ENCODE measurements at places on chromosomes 7 and 10.

- DNase-seq = no peak
Observed at GRCh38 chr10:104339469-104340110, 1.3 kb upstream of the ITPRIP start.

- no peak for DNase-seq
Observed at GRCh38 chr10:93777092-93777491, 19.4 kb downstream of the LGI1 start.

DNA sequence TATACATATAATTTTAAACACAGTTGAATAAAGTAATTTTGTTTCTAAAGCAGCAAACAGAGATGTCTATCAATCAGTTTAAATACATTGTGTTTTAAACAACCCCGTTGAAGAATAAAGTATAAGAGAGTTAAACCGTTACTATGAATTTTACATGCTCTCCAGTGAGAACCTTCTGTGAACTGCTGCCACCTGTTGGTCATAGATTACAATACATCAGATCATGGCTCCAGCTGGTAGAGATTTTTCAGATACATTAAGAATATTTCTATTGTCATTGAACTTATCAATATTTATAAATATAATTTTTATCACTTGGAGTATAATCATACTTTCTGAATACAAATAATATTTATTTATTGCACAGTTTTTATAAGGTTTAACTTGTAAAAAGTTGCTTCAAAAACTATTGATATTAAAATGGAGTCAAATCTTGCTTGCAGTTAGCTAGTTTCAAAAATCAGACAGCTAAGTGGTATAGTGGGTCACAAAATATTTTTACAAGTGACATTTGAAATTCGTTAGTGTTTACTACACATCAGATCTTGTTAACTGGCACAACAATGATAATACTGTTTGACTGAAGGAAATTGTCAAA, 561.2 kb upstream of the PHF14 start:
- no peak for DNase-seq

GRCh38 chr7:5479941-5480517, 56.4 kb upstream of the TNRC18 start:
- DNase-seq = no peak

DNA sequence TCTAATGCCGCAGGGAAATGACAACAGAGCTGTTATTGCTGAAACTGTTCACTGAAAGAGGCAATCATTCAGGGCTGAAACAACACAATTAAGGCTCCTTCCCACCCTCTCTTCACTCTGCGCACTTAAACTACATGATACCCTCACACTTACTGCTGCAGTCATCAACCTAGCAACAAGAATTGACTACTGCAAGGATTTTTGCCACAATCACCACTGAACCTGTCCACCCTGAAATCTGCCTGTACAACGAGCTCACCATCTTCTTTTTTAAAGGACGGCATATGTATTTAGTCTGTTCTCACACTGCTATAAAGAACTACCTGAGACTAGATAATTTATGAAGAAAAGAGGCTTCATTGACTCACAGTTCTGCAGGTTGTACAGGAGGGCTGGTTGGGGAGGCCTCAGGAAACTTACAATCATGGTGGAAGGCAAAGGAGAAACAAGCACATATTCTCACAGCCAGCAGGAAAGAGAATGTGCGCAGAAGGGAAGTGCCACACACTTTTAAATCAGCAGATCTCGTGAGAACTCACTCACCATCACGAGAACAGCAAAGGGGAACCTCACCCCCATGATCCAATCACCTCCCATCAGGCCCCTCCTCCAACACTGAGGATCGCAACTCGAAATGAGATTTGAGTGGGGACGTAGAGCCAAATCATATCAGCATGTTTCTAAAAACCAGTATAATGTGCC, 131.7 kb downstream of the SORCS1 start:
- DNase-seq = no peak

- DNase-seq = peak; percentile 37
Observed at GRCh38 chr10:59905066-59905730, 1.2 kb downstream of the CCDC6 start.

DNA sequence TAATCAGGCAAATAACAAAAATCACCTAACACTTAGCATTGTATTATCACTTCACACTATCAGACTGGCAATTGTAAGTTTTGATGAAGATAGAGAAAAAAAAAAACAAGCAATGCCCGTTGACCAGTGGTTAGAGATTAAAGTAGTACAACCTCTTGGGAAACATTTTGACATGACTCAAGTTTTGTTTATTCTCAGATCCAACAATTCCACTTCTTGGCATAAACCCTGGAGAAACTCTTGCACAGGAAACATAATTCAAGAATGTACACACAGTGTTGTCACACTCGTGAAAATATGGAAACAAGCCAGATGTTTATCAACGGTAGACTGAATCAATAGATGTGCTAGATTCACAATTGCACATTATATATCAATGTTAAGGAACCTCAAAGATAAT, 37.2 kb downstream of the FRMD4A start:
- no peak for DNase-seq

DNA sequence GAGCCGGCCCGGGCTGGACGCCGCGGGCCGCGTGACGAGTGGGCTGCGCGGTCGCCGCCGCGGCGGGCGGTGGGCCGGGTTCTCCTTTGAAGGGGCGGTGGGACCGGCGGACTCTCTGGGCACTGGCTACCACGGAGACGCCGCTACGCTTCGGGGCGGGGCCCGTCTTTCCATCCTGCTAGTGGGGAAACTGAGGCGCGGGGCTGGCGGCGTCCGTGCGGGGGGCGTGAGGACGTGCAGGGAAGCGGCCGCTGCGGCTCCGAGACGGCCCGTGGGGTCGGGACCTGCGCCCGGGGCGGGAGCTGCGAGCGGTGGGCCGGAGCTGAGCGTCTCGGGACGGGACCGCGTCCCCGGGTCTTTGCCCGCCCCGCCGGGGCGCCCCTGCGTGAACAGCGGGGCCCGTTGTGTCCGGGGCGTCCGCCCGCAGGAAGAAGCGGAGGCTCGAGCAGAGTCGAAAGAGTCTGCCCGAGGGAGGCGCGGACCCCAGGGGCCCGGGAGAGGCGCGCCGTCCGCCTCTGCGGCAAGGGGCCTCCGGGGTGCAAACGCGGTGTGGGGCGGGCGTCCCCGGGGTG, 548 bp upstream of the BNIP3 start:
- DNase-seq = no peak

DNA sequence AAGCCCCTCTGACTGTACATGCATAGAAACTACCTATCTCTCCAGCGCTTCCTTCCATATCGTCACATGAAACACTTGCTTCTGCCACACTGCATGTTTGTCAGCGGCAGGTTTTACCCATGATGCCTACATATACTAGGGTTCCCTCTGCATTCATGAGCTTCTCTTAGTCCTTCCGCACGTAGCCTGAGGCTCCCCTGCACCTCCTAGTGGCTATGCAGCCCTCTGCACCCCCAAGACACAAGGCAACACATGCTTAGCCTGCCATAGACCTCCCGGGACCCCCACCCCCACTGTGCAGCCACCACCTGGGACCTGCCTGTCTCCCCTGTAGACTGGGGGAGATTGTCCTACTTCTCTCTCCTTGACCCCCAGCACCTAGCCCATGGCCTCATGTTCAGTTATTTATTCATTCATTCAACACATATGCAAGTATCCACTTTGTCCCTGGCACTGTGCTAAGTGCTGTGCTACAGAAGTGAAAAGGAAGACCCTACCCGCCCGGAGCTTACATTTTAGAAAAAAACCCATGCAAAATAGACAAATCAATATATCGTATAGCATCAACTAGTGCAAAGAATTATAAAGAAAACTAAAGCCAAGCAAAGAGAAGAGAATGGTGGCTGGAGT, 23.5 kb downstream of the TMEM273 start:
- DNase-seq = peak; percentile 27

DNA sequence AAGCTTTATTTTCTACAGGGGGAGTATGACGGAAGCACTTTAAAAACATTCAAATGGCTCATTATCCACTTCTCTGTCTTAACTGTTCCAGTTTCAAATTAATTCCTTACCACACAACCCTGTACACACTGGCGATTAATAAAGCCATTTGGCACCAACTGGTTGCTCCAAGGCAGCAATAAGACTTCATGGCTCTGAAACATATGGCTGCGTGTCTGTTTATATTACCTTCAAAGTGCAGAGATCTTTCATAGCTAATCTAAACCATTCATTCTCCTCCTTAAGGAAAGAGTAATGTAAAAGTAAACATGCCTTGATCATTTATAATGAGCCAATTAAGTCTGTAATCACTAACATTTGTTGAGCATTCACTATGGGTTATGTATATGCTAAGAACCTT, 325.7 kb downstream of the PARD3 start:
- DNase-seq = no peak

GRCh38 chr10:2979306-2979705, 88.0 kb upstream of the PFKP start:
- no peak for DNase-seq

GRCh38 chr7:83486957-83487356, 162.0 kb downstream of the SEMA3E start:
- DNase-seq = no peak

- no peak for DNase-seq
Observed at GRCh38 chr7:102985176-102985783, 72.5 kb downstream of the LRRC17 start.

DNA sequence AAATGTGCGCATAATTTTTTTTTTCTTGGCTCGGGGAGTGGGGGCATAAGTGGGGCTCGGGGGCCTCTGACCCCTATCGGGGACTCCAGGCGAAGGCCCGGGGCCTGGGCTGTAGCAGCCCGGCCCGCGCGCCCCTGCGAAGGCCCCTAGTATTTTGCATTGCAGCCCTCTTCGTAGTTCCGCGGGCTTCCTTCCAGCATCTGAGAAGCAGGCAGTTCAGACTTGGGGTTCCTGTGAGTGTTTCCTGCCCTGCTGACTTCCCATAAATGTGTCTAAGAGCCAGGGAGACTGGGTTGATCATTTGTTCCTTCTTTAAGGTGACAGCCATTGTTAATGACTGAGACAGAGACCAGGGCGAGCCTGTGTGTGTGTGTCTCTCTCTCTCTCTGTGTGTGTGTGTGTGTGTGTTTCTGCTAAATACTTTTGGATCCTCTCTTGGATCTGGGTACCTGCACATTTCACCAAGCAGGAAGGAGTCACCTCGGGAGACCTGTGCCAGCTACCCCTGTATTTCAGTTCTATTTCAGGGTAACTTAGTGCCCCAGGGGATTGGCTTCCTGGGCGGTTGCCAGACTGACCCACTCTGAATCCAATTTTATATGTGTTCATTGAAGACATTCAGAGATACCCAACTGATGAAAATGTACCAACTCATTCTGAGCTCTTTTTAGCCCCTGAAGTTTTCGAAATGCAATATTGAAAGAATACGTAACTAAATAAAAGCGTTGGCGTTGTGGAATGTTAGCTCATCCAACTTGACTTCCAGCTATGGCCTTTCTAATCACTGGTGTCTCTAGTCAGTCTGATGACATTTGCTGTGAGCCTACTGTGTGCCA, 805 bp downstream of the MSRB2 start:
- no peak for DNase-seq

GRCh38 chr7:126541406-126541805, 711.3 kb downstream of the GRM8 start:
- no peak for DNase-seq

- DNase-seq = no peak
Observed at GRCh38 chr10:93437946-93438612, 44.1 kb downstream of the MYOF start.

DNA sequence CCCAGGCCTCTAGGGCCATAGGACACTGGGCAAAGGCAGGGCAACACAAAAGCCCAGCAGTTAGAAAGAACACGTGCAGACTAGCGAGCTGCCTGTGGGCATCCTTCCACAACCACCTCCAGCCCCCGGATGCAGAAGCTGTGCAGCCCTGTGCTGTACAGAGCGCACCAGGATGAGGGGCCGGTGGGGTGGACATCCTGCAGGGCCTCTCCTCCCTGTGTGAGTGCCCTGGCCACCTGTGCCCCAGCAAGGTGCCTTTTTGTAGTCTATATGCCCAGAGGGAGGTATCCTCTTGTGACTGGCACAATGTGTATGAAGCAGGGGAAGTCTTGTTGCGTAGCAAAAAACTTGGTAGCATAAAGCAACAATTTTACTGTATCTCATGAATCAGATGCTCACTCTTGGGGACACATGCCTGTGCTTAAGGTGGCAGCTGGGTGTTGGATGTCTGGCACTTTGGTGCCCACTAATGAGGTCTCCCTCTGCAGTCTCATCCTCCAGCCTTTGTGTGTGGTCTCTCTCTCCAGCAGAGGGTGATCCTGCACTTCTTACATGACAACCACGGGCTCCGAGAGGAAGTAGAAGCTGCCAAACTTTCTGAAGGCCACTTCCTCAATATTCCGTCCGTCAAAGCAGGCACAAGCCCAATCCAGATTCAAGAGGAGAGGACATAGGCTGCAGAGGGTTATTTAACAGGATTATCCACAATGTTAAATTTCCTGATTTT, 8.7 kb downstream of the NCAPG2 start:
- no peak for DNase-seq

DNA sequence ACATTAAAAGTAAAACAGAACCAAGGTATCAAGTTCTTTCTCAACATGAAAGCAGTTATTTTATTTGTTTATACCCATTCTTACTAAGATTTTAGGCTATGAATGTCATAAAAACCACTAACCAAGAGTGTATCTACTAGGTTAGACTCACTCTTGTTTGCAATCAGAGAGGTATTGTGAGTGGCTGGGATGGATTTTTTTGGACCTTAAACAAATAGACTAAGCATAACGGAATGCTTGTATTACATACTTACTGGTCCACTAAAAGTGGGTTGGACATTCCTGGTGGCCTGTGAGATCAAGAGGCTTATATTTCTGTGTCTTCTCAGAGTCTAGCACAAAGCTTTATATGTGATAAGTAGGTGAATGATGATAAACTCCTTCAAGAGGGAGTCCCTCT, 32.6 kb upstream of the CBLL1 start:
- DNase-seq = no peak

GRCh38 chr10:74900297-74900696, 73.9 kb downstream of the KAT6B start:
- no peak for DNase-seq

DNA sequence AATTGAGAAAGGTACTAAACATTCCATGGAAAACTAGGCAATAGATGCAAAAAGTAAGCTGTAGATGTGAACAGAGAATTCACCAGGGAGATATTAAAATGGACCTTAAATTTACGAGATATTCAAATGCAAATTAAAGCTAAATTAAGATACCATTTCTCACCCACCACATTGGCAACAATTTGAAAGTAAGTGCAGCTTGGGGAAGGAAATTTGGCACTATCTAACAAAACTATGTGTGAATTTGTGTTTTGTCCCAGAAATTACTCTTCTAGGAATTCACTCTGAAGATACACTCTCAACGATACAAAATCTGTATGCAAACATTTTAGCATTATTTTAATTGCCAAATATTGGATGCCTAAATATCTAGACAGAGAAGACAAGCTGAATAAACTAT, 178.2 kb upstream of the SORCS1 start:
- no peak for DNase-seq

GRCh38 chr7:84847790-84848189, 339.1 kb downstream of the SEMA3D start:
- DNase-seq = no peak

DNA sequence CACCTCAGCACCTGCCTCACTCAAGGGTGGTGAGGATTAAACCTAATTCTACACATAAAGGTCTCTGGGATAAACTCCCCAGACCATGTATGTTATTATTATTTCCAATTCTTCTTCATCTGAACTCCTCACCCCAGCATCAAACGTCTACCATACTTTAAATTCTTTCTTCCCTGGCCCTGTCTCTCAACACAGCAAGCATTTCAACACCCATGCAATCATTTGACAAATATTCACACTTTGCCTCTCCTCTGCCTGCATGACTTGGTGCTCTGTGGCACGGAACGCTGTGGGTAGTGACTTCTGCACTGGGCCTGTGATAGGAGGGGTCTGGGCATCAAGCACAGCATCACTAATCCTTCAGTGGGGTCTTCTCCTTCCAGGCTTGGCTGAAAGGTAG, 490.8 kb downstream of the TNS3 start:
- DNase-seq = no peak

- DNase-seq = no peak
Observed at GRCh38 chr10:2980116-2980515, 87.2 kb upstream of the PFKP start.

Data from stimulated activated CD4-positive, alpha-beta T cell treated with anti-CD3 and anti-CD28 coated beads, TNF-alpha, amount 100 ng/mL, for 48 hours (primary cell).